ENCODE measurements at places on chromosomes 6 and 20. TPM values are rescaled to one million over a fixed set of nuclear protein-coding genes. Genes with fewer than 3 reads are reported as not detected.

Gene SPATA2
- 25.8 TPM for total RNA-seq

- DNase-seq = peak; percentile 48
Measured at GRCh38 chr20:51497542-51498467, 44.7 kb downstream of the NFATC2 start.

DNA sequence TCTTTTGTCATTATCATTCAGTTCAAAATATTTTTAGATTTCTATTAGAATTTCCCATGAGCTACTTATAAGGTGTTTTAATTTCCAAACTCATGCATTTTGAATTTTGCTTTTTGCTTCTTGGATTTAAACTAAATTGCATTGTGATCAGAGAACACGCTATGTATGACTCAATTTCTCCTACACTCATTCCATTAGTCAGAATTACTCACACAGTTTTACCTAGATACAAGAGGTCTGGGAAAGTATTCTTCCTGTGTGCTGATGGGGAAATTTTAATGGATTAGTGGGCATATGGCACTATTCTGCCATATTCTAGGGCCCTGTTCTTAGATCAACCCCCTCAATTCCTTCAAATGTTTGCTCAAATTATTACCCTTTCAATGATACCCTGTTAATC is 49.9 kb upstream of the BMP5 start:
- no peak for DNase-seq

GRCh38 chr6:66390393-66390792 is 683.4 kb upstream of the EYS start:
- DNase-seq = no peak
